ENCODE measurements at places on chromosomes 12 and 14.

DNA sequence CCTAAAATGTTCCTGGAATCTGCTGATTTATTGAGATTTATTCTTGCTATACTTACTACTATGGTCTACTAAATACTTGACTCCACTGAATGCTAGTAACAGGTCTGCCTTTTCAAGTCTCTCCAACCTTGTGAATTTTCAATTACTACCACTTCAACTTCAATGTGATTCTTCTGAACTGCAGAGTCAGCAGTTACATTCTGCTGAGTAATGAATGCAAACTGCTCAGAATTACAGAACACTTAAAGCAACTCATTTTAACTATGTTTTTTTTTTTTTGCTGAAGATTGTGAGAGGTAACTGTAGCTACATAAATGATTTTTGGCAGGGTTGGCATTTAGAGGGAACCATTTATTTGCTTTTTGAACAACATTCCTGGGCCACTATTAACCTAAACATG lies 41.8 kb downstream of the ARF6 start:
- DNase-seq: peak; percentile 38

DNA sequence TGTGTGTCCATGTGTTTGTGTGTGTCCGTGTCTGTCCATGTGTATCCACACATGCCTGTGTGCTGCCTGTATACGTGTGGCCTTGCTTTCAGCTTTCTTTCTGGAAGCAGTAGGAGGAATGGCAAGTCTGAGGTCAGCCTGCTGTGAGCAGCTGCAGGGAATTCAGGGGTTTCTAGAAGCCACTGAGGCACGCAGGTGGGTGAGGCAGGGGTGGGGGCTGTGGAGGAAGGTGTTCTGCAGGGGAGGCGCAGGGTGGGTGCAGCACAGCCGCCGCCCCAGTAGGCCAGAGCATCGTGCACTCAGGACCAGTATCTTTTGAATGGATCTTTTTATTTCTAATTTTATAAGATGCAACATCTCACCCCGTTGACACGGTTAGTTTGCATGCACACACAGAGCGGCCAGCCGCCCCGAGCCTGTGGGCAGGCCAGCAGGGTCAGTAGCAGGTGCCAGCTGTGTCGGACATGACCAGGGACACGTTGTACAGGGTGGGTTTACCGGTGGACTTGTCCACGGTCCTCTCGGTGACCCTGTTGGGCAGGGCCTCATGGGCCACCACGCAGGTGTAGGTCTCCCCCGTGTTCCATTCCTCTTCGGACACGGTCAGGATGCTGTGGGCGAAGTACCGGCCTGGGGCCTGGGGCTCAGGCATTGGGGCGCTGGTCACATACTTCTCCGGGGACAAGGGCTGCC lies 327.7 kb downstream of the TMEM121 start:
- no peak for DNase-seq

DNA sequence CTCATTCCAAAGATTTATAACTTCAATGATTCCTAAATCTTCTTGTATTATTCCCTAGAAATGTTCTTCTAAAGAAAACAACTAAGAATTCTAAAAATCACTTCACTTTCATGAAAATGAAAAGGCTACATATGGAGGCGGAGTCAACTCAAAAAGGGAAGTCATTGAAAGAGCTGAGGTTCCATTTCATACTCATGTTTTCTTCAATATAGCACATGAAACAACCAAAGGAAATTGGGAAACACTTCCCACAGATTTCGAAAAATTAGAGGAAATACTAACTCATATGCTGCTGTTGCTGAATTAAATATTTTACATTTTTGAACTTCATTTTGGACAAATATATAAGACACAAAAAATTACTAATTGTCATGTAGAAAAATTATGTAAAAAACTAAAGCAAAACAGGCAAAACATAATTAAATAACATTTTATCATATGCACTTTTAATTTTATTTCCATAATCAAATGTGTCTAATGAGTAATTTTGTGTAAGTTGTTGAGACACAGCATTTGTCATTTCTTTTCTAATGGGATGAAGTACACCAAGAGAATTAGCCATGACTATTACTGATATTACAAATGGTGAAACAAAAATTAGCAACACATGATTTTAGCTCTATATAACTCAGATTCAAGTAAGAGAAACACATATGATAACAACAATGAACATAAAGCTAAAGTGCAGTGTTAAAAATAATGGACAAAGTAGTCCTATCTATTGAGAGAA lies at the start of gene CD163:
CD163 (minus strand) TSS at position 92 of the 730 bp plus-strand sequence; CDS start at position 5, 87 bp downstream.
- peak; percentile 72 for DNase-seq

DNA sequence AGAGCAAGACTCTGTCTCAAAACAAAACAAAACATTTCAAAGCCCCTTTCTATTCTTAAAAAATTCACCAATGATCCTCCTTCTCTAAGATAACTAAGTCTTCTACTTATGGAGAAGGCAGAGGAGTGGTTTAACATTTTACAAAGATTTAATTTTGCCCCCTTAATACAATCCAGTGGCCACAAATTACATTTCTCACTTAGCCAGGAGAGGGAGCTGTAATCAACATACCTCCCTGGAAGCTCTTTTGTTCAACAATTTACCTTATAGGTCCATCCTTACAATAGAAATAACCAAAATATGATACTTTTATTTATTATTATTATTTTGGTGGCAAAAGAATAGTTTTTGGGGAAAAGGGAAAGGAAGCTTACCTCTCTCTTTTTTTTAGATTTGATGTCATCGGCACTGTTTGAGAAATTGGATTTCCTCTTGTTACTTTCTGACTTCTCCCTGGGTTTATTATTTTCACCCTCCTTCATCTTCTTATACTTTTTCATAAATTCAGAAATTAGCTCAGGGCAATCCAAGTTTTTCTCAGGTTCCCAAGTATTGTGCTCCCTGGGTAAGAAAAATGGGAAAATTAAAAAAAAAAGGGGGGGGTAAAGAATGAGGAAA lies 28.1 kb downstream of the CBX5 start:
- DNase-seq: peak; percentile 84

DNA sequence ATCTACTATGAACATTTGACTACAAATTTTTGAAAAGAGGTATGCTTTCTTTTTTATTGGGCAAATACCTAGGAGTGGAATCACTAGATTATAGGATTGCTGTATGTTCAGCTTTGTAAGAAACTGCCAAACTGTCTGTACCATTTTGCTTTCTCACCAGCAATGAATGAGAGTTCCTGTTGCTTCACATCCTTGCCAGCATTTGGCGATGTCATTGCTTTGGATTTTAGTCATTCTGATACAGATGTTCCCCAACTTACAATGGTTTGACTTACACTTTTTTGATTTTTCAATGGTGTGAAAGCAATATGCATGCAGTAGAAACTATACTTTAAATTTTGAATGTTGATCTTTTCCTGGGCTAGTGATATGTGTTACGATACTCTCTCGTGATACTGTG lies 328.7 kb downstream of the RAD51B start:
- DNase-seq: no peak

DNA sequence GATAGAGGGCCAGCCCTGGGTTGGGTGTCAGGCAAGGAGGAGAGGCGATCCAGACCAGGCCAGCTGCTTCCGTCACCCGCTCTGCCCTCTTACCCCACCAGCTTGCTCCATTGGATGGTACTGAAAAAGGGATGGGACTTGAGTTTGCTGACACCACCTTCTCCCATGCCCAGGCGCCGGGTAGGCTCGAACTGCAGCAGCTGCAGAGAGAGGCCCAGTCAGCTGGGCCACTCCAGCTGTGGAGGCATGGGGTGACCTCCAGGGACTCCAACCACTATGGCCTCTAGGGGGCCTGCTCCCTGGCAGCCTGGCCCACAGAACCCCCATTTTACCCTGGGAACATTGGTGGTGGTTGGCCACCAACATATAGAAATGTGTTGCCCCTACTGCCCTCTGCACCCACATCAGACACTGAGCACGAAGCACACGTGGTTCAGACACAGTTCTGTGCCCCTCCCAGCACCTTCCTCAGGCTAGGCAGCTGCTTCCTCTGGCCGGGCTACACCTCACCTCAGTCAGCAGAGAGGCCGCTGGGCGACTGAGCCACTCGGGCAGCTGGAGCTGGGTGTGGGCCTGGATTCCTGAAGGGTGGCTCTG lies 16.0 kb downstream of the RPS6KL1 start:
- peak; percentile 43 for DNase-seq

DNA sequence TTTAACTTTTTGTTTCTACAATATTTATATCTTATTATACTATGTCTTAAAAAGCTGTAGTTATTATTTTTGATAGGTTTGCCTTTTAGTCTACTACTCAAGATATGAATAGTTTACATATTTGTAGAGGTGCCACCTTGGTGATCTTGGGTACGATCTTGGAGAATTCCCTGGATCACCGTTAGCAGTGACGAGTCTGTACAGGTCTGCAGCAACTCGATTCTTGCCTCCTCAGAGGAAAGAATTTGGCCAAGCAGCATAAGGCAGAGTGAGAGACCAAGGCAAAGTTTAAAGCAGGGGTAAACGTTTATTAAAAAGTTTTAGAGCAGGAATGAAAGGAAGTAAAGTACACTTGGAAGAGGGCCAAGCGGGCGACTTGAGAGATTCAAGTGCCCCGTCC lies 3.1 kb upstream of the TCTN2 start:
- DNase-seq: no peak

DNA sequence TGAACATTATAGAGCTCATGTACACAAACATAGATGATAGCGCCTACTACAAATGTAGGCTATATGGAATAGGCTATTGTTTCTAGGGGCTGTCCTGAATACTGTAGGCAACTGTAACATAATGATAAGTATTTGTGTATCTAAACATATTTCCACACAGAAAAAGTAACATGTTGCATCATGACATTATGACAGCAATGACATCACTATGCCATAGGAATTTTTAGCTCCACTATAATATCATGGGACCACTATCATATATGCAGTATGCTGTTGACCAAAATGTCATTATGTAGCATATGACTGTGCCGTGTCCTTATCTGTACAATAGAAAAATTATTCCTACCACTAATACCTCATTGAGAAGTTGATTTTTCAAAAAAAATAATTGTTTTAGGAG lies 96.7 kb upstream of the SSTR1 start:
- no peak for DNase-seq

DNA sequence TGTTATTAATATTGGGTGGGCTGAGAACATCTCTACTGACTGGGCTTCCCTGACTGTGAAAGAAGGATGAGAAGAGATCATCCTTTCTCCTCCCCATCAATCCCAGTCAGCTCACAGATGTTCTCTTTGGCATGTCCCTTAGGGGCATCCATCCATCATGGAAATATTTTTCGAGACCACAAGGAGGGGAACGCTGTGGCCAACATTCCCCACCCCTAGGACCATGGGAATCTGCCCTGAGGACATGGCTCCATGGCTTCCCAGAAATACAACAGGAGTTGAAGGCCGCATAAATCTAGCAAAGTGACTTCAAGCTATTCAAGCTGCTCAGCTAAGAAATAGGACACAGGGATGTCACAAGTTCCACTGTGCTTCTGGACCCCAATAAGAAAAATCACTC lies 456.8 kb downstream of the MED13L start:
- no peak for DNase-seq

GRCh38 chr12:111757361-111758119 lies 9.2 kb upstream of the ALDH2 start:
- peak; percentile 95 for DNase-seq

- DNase-seq: no peak
Measured at GRCh38 chr14:48391661-48392060, 716.3 kb upstream of the MDGA2 start.

DNA sequence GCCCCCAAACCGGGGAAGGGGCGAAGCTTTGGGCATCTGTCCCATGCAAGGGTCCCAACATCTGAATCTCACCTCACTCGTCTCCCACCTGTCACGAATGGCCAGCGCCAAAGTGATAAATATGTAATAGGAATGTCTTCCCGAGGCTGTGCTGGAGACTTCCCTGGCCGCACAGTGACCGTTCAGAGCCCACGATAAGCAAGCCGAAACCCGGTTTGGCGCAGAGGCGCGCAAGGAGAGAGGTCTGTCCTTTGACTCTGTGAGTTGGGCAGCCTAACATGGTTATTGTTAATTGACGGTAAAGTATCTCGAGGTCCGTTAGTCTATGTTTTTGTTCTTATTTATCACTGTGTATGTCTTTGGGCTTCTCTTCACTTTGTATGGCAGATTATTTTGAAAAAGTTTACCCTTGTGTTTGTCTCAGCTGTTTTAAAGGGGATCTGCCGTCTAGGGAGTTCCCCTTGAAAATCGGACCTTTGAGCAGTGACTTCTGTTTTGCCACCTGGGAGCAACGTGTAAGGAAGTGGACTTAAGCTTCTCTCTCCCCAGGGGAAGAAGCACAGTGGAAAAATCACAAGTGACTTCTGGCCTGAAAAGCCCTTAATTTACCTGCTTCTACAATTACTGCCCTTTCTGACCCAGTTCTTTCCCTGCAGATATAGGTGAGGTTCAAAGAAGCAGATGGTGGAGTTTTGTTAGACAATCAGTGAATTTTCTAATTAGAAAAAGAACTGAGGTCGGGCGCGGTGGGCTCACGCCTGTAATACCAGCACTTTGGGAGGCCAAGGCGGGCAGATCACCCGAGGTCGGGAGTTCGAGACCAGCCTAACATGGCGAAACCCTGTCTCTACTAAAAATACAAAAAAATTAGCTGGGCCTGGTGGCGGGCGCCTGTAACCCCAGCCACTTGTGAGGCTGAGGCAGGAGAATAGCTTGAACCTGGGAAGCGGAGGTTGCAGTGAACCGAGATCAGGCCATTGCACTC lies 1.1 kb upstream of the TM9SF1 start:
- peak; percentile 61 for DNase-seq

GRCh38 chr12:25241167-25242020 lies 9.3 kb downstream of the KRAS start:
- peak; percentile 78 for DNase-seq

DNA sequence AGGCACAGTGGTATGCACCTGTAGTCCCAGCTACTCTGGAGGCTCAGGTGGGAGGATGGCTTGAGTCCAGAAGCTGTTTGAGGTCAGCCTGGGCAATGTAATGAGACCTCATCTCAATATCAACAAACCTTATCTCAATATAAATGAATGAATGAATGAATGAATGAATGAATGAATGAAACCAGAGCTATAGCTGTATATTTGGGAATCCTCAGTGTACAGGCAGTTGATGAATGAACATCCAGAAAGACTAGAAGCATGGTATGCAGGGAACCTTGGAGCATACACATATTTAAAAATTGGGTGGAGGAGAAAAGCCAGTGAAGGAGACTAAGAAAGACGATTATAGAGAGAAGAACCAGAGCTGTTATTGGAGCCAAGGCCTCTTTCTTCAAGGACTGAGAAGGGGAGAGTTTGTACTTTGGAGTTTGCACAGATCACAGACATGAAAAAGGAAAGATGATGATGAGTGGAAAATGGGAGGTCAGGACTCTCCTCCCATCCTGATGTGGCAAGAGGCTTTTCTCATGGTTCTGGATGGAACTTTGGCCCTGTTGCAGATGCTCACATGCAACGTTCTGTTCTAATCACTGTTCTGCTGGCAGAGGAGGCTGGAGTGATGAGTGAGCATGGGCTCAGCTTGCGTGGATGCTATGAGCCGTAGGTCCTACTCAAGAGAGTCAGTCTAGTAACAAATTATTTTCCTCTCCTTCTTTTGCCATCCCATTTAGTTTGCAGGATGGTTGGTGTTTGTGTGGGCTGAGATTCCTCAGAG lies 114.4 kb downstream of the PRKCH start:
- DNase-seq: no peak

Measured in hematopoietic multipotent progenitor cell treated with erythropoietin and hydrocortisone succinate and interleukin-3 and kit ligand, for 4 days (in vitro differentiated cells).